ENCODE measurements at places on chromosomes 3 and 15.

GRCh38 chr3:197175503-197175902 is 122.9 kb downstream of the DLG1 start:
- DNase-seq, result no peak

- DNase-seq, result no peak
These were observed 132.6 kb upstream of the PROK2 start for GRCh38 chr3:71917545-71917944.

DNA sequence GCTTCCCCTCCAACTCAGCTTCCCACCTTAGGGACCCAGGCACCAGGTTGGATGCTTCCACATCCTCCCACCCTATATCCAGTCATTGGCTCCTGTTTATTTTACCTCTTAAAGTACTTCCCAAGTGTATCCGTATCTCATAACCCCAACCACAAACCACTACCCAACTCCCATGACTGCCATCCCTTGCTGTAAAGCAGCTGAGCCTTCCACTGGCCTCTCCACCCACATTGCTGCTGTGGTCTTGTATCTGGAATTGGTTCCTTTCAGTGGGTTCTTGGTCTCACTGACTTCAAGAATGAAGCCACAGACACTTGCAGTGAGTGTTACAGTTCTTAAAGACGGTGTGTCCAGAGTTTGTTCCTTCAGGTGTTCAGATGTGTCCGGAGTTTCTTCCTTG is 79.8 kb upstream of the HRH1 start:
- DNase-seq, result no peak

GRCh38 chr15:38687340-38687739 is 122.7 kb upstream of the RASGRP1 start:
- DNase-seq, result no peak

GRCh38 chr3:52483577-52484381 is 11.4 kb upstream of the STAB1 start:
- no peak for DNase-seq

- no peak for DNase-seq
These were observed 51.7 kb upstream of the HES1 start for GRCh38 chr3:194084284-194084683.

DNA sequence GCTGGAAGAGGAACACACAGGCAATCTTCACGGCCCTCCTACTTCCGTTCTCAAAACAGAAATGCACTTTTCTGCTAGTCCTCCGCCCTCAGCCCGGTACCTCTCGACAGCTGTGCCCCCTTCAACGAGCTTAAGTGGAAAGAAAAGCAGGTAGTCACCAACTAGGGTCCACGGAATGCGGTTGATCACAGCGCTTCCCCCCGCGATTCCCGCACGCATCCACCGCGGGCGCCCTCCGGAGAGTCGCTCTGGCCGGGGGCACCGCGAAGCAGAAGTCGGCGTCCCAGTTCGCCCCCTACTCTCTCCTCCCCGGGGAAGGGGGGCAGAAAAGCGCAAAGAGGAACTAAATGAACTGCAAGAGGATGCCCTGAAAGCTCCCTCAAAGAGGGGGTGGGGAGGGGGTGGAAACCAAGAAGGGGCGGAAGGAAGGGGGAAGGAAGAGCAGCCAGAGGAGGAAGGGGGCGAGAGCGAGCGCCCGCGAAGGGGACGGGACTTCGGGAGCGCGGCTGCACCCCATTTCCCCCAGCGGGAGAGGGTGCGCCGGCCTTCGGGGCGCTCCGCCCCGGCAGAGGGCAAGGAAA is 738 bp downstream of the ACAP2 start:
- peak; percentile 69 for DNase-seq

DNA sequence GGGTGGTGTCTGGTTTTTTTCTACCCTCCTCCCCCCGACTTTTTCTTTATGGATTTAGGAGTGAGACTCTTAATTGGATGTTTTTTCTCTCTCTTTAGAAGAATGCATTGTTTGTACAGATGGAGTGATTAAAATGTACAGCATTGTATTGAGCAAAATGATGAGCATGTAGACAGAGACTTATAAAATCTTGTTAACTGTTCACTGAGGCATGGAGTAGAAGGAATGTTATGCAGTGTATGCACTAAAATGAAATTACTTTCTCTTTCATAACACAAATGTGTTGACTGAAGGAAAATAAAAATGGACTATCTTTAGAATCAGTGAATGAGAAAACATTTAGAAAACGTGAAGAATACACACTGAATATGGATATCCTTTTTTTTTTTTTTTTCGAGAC is 39.8 kb downstream of the ZFAND6 start:
- DNase-seq, result no peak

DNA sequence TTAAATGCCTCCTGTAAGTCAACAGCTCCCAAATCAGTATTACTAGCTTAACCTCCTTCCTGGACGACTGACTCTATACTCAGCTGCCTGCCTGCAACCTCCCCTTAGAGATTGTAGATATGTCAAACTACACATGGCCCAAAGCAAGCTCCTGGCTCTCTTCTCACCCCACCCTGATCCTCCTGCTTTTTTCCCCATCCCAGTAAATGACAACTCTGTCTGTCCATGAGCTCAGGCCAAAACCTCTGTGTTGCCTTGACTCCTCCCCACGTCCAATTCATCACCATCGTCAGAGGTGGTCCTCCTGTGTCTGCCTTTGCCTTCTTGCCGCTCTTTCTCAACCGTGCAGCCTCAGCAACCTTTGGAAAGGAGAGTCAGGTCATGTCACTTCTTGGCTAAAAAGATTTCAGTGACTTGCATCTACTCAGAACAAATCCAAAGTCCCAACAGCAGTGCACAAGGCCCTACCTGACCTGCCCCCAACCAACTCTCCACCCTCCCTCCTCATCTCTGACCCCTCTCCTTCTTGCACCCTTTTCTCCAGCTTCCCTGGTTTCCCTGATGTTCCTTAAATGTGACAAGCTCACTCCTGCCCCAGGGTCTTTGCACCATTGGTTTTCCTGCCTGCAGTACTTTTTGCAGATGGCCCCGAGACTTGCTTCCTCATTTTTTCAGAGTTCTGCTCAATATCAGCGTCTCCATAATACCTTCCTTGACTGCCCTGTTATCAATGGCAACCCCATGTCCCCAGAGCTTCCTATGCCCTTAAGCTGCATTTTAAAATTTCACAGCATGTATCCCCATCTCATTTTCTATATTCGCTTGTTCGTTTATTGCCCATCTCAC is 52.8 kb downstream of the LSM3 start:
- DNase-seq, result no peak

DNA sequence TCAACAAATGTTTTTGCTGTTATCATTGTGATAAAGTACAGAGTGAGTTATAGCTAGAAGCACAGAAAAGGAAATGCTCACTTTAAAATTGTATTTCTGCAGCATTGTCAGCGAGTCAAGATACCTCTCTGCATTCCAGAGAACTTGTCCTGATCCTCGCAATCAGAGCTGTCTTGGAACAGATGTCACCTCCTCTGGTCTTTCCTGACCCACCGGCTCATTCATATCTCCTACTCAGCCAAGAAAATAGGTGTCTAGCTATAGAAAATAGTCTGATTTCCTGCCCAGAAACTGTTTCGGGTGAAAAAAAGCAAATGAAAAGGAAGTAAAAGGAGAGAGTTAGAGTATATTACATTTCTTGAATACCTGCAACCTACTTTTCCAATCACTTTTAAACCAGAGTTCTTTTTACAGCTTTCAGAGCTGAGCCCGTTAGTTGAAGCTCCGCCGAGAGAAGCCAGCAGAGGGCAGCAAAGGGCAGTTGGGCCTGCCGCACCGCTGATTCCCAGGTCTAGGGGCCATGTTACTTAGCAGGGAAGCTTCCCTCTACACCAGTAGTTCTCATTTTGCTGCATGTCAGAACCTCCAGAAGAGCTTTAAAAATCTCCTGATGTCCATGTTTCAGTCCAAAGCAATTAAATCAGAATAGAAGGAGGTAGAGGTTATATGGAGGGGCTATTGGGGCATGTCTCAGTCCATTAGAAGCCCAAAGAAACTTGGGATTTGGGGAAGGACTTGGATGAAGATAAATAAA is 185.7 kb upstream of the THRB start:
- DNase-seq, result peak; percentile 41
